HT1080 (cell line): ENCODE measurements at places on chromosomes 5 and 9. TPM values are rescaled to one million over a fixed set of nuclear protein-coding genes. Genes with fewer than 3 reads are reported as not detected.

DNA sequence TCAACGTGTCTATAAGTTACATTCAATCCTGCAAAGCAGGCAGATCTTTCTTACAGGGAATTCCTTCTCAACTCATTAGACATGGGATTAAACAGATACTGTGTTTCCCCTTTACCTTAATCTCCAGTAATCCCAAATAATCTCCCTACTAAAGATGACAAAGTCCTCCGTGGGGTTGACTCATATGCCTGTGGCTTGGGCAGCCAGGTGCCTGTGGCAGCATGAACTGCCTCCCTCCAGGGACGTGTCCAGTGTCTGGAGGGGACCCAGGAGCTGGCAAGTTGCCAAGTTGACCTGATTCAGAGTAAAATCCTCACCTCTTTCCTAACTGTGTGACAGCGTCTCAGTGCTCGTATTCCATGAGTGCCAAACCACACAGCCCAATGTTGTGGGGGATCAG is 94.6 kb upstream of the PTCH1 start:
- no peak for DNase-seq

GRCh38 chr5:138385660-138386059 is 33.2 kb downstream of the KDM3B start:
- no peak for DNase-seq

DNA sequence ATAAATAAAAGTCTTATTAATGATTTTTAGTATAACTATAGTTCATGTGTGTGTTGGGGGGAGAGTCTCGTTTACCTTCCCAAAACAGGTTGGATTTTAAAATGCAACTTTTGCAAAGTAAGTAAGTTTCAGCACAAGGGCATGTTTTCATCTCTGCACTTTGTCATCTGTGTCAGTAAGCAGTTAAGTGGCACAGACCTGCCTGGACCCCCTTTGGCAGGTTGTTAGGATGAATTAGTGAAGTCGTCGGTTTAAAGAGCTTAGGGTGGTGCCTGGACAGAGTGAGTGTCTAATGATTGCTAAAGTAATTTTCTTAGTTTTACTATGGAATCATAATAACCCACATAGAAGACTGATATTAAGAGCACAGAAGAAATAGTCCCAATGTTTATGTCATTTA is 74.9 kb downstream of the TRIO start:
- no peak for DNase-seq

DNA sequence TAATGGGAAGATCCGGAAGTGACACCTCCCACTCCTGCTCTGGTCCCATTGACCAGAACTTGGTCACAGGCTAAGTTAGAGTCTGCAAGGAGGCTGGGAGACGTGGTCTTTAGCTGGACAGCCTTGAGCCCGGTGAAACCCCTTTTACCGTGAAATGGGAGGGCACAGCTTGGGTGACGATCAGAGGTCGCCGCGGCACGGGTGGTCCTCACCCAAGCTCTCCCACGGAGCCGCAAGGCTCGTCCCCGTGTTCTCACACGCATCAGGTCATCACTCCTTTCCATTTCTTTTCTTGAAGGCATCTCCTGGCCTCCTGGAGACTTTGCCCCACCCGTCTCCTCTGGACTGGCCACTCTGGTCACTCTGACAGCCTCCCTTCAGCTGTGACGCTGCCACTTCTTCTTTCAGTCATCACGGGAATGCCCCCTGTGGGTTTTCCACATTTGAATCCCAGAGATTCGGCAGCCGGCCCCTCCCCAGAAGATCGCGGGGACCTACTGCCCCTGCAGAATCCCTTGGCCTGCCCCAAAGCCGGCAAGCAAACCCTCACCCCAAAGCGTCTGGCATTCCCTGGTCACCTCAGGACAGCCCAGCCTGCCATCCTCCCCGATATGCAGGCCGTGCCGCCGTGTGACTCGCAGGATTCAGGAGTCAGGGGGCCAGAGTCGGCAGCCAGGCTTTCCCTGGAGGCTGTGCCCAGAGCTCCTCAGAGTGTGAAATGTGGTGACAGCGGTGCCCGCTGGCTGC is 18.9 kb upstream of the EGFL7 start:
- no peak for DNase-seq

- no peak for DNase-seq
Observed at GRCh38 chr9:84343111-84343521, 2.6 kb upstream of the SLC28A3 start.

DNA sequence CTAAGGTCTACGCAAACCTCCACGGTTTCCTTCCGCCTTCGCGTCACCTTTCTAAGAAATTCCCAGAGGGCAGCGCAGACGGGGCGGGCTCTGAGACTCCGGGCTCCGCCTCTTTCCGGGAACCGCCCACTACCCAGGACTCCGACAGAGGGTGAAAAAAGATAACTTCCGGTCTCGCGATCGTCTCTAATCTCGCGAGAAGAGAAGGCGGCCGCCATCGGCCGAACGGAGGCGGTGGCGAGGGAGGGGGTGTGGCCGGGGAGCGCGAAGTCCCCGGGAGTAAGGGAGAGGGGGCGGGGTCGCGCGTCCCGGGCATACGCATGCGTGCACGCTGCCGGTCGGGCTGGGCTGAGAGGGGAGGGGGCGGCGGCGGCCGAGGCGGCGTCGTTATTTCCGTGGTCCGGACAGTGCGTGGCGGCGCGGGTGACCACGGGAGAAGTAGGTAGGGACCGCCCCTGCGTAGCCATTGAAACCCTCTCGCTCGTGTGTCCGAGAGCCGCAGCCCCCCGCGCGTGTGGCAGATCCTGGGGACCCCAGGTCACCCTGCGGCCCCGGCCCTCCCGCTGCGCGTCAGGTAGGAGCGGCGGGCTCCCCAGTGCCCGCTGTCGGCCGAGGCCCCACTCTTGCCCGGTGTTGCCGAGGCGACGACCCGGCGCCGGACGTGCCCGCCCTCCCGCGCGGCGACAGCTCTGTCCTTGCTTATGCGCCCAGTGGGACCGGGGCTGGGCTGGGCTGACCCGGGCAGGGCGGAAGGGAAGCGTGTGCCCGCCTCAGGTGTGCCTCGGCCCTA is at the start of gene NAA35:
Gene NAA35, plus strand, starts transcription at position 315 of the 790 bp plus-strand sequence. CDS start 1,014 bp downstream, outside the sequence.
- peak; percentile 97 for DNase-seq

Gene ABL1
- total RNA-seq: 35.7 and 41.5 TPM in 2 replicates

Gene FYB1
- total RNA-seq: not detected in 2 replicates

Gene PRUNE2
- total RNA-seq: 0.50 and 0.59 TPM in 2 replicates

Gene PCDHGA4
- total RNA-seq: 0.71 and 0.73 TPM in 2 replicates

Gene C9
- total RNA-seq: not detected in 2 replicates
